ENCODE measurements at places on chromosomes 7 and 10.

DNA sequence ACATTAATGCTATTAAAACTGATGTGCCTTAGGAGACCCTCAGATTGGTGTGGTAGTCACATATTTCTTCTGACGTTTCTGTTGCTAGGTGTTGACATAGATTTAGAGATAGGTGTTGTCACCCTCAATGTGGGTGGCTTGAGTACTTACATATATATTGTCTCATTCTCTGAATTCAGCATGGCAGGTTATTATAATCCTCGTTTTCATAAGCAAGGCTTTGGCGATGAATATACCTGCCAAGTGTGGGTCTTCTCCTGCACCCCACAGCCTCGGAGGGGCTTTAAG is 7.0 kb downstream of the FBH1 start:
- DNase-seq, result no peak

GRCh38 chr10:107880185-107880584 is 715.7 kb upstream of the SORCS1 start:
- no peak for DNase-seq

DNA sequence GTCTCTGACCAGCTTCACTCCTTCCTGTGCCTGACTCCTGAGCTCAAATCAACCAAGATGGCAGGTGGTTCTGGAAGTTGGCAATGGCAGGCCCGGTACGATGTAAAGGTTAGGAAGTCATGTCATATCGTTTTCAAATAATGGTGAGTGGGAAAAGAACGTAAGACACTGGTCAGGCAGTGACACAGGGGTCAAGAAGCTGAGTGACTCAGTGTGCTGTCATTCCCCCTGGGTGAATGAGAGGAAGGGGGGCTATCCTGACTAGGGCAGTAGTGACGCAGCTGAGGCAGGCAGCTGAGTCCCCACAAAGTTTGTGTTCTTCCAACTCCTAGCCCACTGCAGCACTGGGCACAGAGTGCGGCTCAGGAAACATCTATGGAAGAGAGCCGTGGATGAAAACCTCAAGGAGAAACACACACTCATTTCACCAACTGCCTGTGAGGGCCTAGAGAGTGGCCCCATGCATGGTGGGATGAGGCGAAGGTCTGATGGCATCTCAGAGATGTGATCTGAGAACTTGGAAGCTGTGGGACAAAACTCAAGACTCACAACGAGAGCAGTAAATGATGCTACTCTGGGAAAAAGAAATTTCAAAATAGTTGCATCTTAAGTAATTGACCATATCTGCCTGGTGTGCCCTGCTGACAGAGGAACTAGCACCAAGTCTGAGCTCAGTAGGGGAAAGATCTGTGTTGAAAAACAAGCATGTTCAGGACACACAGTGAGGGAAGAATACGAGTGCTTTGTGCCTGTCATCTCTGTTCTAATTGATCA is 23.2 kb downstream of the CREB3L2 start:
- no peak for DNase-seq

DNA sequence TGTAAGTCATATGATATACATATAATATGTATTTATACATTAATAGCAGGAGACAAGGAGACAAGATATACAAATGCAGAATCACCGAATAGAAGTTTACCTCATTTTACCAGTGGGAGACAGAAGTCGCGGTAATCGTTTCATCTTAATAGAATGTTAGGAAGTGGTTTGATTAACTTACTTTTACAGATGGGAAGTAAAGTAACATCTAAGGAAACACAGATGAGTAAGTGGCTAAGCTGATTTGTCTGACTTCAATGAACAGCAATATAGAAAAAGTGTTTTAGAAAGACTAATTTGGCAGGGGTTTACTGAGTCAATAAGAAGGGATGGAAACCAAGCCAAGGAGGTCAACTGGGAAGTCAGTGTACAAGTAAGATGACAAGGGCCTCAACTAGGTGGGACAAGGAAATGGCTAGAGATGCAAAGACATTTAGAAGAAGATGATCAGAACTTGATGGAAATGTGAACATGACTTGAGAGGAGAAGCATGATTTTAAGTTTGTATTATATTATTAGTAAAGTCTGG is 36.2 kb upstream of the FAM133B start:
- DNase-seq, result no peak

GRCh38 chr10:1468811-1469210 is 268.5 kb downstream of the ADARB2 start:
- DNase-seq, result no peak

DNA sequence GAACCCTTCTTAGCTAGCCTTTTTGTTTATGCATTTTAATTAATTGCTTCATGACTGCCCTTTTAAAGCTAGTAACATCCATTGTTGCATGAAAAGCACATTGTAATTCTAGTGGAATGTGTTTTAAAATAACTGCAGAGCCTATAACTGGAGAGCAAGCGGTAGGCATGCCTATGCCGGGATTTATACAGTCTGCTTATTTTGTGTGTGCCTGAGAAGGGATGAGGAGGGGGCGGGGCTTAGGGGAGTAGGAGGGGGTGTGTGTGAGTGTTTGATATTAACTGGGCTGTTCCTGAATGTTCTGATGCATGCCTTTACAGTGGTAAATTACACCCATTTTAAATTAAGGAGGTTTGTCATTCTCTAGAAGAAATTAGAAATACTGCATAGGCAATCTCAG is 208.1 kb downstream of the TCF7L2 start:
- no peak for DNase-seq

- DNase-seq, result no peak
Observed at GRCh38 chr7:122225874-122226273, 78.7 kb downstream of the FEZF1 start.

DNA sequence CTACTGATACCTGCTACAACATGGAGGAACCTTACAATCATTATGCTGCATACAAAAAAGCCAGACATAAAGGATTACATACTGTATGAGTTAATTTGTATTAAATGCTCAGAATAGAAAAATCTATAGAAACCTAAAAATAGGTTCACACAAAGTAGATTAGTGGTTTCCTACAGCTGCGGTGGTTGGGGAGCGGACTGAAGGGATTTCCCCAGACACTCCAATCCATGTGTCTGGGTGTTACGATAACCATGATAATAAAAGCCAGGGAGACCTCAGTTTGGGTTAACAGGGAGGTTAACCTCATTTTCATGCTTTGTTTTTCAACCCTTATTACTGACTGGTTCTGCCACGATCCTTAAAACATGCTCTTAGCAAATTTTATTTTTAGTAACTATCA is 355.9 kb downstream of the KCNMA1 start:
- peak; percentile 39 for DNase-seq

- DNase-seq, result no peak
Observed at GRCh38 chr7:1809070-1809469, 139.0 kb downstream of the ELFN1 start.

DNA sequence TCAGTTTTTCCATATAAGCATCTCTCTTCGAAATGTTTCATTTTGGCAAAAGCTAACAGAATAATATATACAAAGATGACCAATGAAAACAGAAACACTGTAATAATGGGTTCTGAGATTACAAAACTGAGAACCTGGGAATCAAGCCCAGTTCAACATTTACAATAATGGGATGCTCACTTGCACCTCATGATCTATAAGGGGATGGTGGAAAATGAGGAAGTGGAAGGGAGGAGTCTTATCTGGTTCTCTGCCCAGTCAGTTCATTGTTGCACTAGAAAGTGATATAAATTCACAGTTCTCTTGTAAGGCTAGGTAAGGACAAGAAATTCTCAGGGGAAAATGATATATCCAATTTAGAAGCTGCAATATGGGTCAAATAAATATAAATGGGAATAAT is 31.7 kb upstream of the RHOBTB1 start:
- no peak for DNase-seq

- DNase-seq, result no peak
Observed at GRCh38 chr7:43631559-43631958, 48.7 kb downstream of the STK17A start.

GRCh38 chr10:12271210-12271540 is 75.2 kb downstream of the CDC123 start:
- DNase-seq, result no peak

DNA sequence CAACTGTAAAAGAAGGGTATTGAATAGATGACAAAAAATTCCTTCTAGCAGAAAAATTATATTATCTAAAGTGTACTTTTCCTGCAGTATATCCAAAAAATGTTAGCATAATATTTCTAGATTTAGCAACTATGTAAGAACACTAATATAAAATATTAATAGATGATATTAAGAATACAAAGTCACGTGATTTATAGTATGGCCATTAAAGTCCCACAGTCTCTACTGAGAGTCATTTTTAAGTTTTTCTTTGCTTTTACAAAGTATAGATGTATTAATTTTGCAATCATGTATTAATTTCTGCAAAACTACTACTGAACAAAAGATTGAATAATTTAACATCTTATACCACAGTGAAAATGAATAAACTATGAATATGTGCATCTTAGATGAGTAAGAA is 94.9 kb downstream of the ZWINT start:
- no peak for DNase-seq

- no peak for DNase-seq
Observed at GRCh38 chr10:63210611-63211196, 77.6 kb downstream of the NRBF2 start.

DNA sequence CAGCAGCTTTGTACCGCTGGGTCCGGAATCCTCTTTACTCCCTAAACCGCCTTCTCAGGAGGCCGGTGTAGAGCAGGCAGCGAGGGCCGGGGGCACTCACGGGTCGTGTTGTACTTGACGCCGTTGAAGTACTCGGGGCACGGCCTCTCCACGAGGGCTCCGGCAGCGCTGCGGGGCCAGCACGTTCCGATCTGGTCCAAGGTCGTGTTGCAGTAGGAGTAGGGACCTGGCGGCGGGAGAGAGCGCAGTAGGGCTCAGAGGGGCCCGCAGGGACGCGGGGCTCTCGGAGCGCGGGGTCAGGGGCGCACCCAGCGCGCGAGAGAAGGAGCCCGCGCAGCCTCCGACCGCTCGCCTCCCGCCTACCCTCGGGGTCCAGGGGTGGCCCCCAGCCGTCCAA is 443 bp downstream of the CRHR2 start:
- peak; percentile 3 for DNase-seq

GRCh38 chr10:31458974-31459373 is 140.0 kb downstream of the ZEB1 start:
- DNase-seq, result no peak

- DNase-seq, result no peak
Observed at GRCh38 chr10:99761365-99761764, 21.1 kb upstream of the ABCC2 start.

DNA sequence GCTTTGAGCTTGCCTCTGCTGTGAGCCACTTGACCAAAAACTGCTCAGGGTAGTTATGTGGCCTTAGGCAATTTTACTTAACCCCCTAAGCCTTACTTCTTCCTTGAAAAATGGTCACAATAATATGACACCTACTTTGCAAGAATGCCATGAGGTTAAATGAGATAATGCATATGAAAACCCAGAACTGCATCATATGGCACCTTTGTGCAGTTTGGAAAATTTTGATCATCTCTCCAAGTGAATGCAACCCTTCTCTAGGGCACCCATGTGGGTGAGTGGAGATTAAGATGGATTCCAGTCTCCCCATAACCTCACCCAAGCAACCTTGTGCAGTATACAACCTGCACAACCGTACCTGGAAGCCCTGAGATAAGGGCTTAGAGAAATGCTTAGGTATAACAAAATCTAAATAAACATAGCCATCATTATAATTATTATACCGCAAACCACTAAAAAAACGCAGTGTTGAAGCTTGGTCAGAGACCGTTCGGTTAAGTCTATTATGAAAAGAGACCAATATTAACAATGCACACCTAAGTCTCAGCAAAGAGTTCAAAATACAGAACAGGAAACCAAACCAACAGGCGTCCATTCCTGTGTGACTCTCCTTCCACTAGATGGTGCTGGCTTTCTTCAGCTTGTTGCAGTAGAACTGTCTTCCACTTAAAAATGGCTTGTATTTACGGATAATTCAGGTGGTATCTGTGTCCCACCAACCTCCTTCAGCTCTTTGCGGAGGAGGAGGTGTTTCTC is 21.0 kb upstream of the ASB15 start:
- DNase-seq, result no peak

GRCh38 chr7:79240413-79240812 is 213.1 kb downstream of the MAGI2 start:
- DNase-seq, result no peak

- no peak for DNase-seq
Observed at GRCh38 chr10:101032637-101033224, 1.7 kb downstream of the SFXN3 start.

GRCh38 chr10:18010050-18010449 is 58.3 kb downstream of the SLC39A12 start:
- DNase-seq, result no peak

DNA sequence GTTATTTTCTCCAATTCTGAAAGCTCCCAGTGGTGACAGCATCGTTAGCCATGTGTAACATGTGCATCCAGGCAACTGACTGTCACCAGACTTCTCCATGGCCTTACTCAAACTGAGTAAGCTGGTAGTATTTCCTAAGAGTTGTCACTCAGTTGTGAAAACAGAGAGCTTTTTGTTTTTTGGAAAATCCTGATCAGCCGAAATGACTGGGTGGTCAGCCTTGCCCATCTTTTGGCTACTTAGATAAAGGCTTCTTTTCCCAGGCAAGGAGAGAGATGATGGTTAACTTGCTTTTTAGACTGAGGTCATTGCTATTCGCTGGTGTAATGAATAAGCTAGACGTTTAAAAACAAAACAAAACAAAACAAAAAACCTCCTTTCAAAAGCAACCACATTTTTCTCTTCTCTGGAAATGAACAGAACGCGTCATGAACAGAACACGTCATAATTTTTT is 159.5 kb upstream of the KLF14 start:
- no peak for DNase-seq

DNA sequence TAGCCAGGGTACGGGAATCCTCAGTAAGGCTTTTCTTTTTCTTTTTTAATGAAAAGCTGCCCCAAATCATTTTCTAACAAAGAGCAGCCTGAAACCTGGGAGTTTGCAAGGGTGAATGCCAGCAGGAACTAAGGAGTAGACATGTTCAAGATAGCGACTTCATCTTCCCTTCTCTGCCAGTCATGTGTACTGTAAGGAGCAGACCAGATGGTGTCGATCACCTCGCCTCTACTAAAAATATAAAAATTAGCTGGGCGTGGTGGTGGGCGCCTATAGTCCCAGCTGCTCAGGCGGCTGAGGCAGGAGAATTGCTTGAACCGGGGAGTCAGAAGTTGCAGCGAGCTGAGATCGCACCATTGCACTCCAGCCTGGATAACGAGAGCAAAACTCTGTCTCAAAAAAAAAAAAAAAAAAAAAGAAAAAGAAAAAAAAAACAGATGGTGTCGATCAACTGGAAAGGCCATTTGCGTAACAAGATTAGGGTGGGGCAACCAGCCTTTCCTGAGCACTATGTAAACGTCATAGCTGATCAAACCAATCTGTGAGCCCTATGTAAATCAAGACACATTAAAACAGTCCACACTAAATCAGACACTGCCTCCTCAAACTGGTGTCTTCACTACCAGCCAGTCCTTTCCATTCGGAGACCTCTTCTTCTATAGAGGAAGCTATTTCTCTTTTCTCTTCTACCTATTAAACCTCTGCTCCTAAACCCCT is 33.8 kb downstream of the NOLC1 start:
- DNase-seq, result no peak

- DNase-seq, result no peak
Observed at GRCh38 chr10:77552252-77552651, 85.4 kb downstream of the KCNMA1 start.

- no peak for DNase-seq
Observed at GRCh38 chr10:43389867-43390266, 18.4 kb downstream of the FXYD4 start.

GRCh38 chr7:49789736-49790135 is 16.3 kb downstream of the VWC2 start:
- no peak for DNase-seq
